ENCODE measurements at places on chromosomes 5 and 9.
A peak's percentile ranks its signal among the peaks of the same experiment; 100 is the strongest.

GRCh38 chr9:100473276-100474081 lies 530 bp downstream of the TMEFF1 start:
- no peak for DNase-seq

- DNase-seq: no peak
Observed at GRCh38 chr5:36414869-36415282, 113.2 kb upstream of the RANBP3L start.

GRCh38 chr9:99385814-99386279 lies 163.8 kb downstream of the SEC61B start:
- no peak for DNase-seq

DNA sequence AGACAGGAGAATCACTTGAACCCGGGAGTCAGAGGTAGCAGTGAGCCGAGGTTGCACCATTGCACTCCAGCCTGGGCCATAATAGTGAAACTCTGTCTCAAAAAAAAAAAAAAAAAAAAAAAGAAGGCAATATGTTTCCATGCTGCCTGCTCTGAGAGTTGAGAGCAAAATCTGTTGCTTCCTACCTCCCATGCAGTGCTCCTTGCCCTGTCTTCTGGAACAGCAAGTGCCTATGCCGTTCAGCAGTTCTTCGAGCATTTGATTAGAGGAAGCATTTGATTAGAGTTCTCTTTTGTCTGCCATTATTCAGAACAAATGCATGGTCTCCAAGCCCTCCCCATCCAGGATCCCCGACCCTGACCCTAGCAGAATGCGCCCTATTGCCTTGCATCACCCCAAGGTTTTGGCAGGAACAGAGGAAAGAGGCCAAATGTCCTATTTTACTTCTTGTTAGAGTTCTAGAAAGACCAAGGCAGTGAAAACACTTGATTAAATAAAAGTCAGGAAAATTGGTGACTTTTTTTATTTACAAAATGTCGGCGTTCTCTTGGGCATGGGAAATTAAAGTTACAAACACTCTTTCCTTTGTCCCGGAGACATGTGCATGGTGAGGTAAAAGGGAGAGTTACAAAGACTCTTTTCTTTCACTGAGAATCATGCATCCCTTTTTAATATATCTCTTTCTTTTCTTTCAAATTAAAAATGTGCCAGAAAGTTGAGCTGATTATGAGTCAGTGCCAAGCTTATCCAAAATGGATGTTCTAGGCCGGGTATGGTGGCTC lies 27.8 kb upstream of the FSD1L start:
- DNase-seq: no peak

- no peak for DNase-seq
Observed at GRCh38 chr5:68533571-68534084, 318.1 kb downstream of the PIK3R1 start.

GRCh38 chr9:73116031-73116430 lies 35.6 kb upstream of the ANXA1 start:
- DNase-seq: no peak

DNA sequence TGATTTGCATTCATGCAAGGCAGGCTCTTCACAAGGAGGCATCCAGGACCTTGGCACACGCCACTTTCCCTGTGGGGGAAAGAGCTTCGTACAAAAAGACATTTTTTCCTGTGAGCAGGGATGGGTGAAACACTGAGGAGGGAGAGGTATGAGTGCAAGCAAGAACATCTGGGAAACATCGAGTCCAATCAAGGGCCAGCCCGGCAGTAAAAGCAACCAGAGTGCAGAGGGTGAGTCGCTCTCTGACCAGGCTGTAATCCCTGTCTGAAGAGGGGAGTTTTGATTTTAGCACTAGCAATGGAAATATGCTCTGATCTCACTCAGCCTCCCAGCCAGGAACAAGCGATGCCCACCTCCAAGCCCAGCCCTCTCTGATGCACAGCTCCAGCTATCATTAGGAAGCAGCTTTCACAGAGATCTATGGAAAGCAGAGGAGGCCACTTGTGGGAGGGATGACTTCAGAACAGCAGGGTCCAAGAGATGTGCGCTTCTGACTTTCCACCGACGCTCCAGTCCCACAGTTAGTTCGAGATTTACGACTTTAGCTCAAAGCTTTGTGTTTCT lies 211.0 kb upstream of the ADAMTS16 start:
- DNase-seq: no peak

DNA sequence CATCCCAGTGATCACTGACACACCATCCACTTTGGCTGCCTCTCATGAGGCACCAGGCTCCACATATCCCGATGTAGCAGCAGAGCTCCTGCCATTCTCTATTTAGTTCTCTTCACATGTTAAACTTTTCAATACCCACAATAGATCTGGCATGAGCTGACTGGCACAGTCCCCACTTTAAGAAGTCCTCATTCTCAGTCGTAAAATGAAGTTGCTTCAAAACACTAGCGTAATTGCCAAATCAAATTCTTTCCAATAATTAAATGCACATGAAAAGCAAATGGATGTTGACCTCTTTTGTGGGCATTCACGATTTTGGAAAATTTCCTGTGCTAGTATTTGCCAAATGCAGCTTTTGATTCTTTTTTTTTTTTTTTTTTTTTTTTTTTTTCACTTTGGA lies 32.4 kb downstream of the HAPLN1 start:
- DNase-seq: no peak

DNA sequence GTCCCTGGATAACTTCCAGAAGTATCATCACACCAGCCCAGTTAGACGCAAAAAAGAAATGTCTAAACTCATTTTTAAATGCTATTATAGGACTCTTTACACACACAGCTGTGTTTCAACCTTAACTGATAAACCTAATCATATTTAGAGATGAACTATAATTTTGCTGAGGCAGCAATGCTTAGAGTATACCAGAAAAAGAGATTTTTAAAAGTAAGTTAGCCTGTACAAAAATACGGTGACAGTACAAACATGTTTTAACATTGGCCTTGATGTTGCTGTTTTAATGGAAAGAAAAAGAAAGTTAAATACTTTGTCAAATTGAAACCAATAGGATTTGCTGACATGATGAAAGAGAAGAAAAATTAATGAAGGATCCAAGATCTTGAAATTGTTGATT lies 1341.2 kb upstream of the CDH6 start:
- no peak for DNase-seq

DNA sequence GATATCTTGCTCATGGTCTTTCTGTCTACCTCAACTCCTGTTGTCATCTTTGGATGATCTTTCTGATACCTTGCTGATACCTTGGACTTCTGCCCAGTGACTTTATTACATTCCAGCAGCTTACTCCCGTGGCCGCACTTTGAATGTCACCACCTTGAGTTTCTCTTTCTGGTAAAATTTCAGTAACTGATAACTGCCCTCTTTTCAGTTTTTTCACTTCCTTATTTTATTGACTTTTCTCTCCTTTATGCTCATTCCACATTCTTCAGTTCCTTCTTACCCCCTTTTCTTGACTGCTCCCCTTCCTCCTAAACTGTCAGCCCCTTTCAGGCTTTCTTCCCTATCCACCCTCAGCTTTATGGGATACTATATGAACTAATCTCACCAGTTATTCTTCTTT lies 7.0 kb upstream of the FBXO4 start:
- DNase-seq: no peak

DNA sequence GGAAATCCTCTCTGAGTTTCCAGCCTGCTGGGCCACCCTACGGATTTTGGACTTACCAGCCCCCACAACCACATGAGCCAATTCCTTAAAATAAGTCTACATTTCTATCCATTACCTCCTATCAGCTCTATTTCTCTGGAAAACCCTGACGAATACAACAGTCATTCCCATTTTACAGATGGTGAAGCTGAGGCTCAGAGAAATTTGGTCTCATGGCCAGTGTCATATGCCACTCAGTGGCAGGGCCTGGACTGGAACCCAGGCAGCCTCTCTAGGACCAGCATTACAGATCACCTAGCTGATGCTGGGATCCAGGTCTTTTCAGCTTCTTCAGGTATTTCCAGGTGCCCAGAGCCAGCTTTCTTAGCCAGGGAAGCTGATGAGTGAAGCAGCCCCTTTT lies 45.0 kb upstream of the SH3PXD2B start:
- peak; percentile 2 for DNase-seq

- no peak for DNase-seq
Observed at GRCh38 chr9:75551861-75552260, 338.6 kb upstream of the PCSK5 start.

GRCh38 chr5:9691261-9691660 lies 61.1 kb upstream of the TAS2R1 start:
- DNase-seq: no peak

DNA sequence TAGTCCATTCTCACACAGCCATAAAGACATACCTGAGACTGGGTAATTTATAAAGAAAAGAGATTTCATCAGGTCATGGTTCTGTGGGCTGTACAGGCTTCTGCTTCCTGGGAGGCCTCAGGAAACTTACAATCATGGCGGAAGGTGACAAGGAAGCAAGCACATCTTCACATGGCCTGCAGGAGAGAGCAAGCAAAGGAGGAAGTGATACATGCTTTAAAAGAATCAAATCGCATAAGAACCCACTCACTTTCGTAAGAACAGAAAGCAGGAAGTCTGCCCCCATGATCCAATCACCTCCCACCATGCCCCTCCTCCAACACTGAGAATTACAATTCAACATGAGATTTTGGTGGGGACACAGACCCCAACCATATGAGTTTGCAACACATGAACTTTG lies 5.1 kb upstream of the FBXO38 start:
- DNase-seq: no peak

- no peak for DNase-seq
Observed at GRCh38 chr5:14102666-14103065, 40.5 kb upstream of the TRIO start.

GRCh38 chr5:72107901-72108201 lies 576 bp downstream of the MAP1B start:
- peak; percentile 20 for DNase-seq

- DNase-seq: no peak
Observed at GRCh38 chr5:127754706-127755105, 51.5 kb downstream of the CCDC192 start.

DNA sequence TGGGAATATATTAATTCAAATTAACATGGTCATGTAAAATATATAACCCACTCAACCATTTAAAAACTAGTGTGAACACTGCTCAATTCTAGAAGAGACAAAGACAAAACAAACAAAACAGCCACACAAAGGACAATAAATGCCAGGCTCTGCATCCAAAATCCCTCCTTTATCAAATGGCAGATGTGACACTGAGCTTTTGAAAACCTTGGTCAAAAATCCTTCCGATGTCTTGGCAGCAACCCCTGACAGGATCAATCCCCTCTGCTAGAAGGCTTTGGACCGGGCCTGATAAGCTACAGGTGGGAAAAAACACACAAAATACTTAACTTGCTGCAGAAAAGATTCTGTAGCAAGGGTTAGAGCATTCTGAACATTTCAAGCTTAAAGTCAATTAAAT lies 61.5 kb downstream of the ZFR start:
- no peak for DNase-seq

DNA sequence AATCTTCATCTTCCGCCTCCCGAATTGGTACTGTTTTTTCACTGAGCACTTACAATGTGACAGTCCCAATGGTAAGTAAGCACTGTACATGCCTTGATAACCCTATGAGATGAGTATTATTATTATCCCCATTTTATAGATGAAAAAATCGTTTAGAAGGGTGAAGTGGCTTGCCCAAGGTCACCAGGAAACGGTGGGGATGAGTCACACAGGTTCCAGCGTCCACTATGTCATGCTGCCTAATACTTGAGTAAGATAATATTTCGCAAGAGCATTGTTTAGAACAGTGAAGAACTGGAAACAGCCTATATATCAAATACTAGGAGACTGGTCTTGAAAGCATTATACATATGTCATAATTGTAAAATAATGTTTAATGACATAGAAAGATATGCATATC lies 12.9 kb downstream of the HAND1 start:
- no peak for DNase-seq

DNA sequence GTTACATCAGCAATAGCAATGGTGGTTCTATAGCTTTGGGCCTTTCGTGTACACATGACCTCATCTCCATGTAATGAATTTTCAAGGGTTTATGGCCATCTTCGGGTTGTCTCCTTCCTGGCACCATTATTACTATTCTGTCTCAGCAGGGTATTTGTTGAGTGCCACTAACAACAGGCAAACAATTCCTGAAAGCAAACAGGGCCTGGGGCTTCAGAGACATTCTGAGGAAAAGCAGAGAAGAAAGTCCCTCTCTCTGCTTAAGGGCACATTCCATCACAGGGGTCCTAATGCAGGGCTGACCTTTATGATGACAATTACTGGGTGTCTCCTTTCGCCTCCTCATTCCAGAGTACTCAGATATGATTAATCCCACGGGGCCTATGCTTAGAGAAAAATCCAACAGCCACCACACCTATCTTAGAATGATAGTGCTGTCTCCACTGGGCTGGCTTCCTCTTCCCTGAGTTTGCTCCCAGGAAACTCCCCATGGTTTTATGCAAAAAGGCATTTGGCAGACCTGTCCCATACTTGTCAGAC lies 540.2 kb upstream of the ZNF462 start:
- DNase-seq: no peak

DNA sequence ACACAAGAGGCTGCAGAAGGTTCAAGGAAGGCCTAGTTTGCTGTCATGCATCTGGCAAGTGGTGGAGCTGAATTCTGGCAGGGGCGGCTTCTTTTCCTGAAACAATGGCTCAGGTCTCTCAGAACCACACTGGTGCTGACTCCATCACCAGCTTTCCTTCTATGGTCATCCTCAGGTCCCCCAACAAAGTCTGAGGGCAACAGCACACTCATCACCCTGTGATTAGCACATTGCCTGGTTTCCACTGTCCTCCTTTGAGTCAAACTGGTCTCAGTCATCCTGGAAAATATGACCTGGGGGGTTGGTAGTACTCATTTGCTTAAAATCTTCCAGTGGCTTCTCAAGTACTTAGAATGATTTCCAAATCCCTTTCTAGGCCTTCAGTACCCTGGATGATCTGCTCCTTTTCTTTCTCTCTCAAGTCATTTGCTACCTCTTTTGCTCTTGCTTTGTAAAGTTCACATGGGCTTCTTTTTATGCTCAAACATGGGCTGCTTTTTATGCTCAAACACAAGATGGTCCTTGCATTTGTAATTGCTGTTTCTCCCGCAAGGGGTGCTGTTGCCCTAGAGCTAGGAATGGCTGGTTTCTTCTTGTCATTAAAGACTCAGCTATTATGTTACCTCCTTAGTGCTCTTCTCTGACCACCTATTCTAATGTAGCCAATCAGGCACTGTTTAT lies 144.9 kb downstream of the ALDH1A1 start:
- no peak for DNase-seq

DNA sequence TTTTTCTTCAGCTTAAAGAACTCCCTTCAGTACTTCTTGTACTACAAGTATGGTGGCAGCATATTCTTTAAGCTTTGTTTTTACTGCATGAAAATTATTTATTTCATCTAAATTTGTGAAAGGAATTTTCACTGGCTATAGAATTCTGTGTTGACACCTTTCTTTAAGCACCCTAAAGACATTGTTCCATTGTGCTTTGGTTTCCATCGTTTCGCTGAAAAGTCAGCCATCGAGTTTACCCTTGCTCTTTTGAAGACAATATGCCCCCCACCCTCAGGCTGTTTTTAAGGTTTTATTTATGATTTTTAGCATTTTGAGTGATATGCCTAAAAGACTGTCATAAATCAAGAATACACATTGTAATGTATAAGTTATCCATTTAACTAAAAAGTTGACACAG lies 27.3 kb upstream of the COL5A1 start:
- DNase-seq: no peak

Measured in uterus (tissue), 4 donors.